Activated T-cell treated with anti-CD3 and anti-CD28 coated beads for 48 hours (primary cell): ENCODE measurements at places on chromosomes 13 and 19.

DNA sequence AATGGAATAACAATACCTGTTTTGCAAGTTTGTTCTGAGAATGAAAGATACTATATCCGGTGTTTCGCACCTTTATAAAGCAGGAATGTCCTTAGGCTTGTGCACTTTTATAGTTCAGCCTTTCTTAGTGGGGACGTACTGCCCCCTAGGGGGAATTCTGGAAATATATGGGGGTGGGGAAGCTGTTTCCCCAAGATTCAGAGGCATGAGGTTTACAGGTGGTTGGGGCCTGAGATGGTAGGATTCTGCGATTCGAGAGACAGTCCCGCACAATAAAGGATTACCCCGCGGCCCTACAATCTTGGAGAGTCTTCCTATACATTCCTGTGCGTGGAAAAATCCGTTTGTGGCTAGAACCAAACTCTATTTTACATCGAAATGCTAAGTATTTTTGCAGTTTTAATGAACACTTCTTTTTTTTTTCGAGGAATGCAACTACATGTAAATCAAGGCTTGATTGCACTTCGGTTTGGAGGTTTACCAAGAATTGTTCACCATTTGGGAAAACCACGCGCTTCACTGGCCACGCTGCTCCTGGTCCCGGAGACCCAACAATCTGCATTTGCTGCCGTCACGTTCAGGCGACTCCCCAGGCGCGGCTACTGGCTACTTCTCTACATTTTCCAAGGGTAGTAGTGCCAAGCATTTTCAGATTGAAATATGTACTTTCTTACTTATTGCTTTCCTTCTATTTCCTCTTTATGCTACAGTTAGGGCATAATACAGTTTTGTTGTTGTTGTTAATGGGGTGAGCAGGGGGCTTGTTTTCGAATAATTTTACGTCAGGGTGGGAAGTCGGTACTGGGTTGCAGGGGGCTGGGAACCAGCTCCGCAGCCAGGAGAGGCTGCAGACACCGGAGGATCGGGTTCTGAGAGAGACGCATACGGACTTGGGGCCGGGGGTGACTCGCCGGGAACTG lies 830 bp downstream of the NEK5 start:
- peak; percentile 36 for DNase-seq

DNA sequence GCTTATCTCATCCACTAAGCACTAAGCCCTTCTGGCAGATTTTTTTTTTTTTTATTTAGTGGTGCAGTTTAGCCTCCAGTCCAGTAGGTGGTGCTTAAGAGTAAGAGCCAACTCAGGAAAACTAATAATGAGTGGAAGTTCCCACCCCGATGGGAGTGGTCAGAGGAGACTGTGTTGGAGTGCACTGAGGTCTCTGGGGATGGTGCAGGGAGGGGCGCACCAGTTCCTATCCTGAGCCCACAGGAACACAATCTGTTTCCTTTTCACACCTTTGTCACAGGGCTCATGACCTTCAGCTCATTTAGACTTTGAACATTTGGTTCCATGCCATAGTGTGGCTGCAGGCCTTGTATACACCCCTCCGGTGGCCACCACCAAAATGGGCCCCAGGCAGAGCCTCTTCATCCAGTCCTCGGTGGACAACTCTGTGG lies 367.4 kb downstream of the SPRY2 start:
- DNase-seq: no peak

- no peak for DNase-seq
Measured at GRCh38 chr13:46134494-46134893, 29.7 kb upstream of the CPB2 start.

- no peak for DNase-seq
Measured at GRCh38 chr19:32318884-32319520, 26.4 kb upstream of the ZNF507 start.

DNA sequence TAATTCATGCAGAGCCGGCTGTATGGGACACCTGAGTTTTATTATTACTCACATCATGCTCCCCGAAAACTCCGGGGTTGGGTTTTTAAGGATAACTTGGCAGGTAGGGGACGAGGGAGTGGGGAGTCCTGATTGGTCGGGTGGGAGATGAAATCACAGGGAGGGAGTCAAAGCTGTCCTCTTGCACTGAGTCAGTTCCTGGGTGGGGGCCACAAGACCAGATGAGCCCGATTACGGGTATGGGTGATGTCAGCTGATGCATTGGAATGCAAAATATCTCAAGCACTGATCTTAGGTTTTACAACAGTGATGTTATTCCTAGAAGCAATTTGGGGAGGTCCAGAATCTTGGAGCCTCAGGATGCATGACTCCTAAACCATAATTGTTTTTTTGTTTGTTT lies 18.6 kb upstream of the COG3 start:
- no peak for DNase-seq

GRCh38 chr13:20239748-20240147 lies 7.6 kb upstream of the GJB6 start:
- DNase-seq: no peak

- DNase-seq: no peak
Measured at GRCh38 chr13:98998831-98999638, 21.2 kb upstream of the DOCK9 start.

GRCh38 chr19:30076751-30077670 lies 135.0 kb downstream of the URI1 start:
- no peak for DNase-seq

DNA sequence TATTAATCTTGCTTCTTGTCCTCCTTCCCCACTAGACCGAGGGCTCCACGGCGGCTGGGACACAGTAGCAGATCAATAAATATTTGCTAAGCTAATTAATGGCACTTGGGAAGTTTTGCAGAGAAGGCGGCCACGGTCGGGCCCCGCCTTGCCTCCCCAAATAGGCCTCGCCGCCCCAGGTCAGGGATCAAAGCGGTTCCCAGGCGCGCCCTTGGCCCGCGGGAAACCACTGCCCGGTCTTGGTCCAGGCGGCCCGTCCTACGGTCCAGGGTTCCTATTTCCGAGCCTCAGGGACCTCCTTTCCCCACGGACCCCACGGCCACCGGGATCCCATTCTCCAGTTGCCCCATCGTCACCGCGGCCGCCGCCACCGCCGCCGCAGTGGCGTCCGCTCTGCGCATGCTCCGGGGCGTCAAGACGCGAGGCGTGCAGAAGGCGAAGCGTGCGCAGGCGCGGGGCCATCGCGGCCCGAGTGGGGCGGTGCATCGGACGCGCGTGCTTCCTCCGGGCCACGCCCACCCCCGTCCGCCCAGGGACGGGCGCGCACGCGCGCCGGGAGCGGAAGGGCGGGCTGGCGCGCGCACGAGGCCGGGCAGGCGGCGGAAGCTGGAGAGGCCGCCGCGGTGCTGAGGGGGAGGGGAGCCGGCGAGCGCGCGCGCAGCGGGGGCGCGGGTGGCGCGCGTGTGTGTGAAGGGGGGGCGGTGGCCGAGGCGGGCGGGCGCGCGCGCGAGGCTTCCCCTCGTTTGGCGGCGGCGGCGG lies at the start of gene SMARCA4:
TSS of gene SMARCA4 (plus strand) at position 717 of the 759 bp plus-strand sequence. CDS start 23,122 bp downstream, outside the sequence.
- DNase-seq: peak; percentile 100

GRCh38 chr13:112710855-112711527 lies 21.2 kb downstream of the ATP11A start:
- DNase-seq: no peak

GRCh38 chr19:2503521-2504109 lies 27.7 kb downstream of the GADD45B start:
- DNase-seq: peak; percentile 72

DNA sequence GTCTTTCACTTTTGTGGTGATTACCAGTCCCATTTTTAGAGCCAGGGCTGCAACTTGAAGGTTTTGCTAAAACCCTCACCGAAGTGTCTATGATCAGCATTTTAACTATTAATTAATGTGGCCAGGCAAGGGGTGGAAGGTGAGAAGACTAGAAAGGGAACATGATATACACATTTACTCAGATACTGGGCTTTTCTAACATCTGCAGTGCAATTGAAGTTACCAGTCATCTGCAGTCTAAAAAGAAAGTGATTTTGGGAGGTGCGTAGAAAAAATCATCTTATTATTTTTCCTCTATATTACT lies 481 bp downstream of the ALOX5AP start:
- DNase-seq: no peak

GRCh38 chr13:19864746-19865309 lies 1.4 kb upstream of the ZMYM5 start:
- DNase-seq: peak; percentile 57

DNA sequence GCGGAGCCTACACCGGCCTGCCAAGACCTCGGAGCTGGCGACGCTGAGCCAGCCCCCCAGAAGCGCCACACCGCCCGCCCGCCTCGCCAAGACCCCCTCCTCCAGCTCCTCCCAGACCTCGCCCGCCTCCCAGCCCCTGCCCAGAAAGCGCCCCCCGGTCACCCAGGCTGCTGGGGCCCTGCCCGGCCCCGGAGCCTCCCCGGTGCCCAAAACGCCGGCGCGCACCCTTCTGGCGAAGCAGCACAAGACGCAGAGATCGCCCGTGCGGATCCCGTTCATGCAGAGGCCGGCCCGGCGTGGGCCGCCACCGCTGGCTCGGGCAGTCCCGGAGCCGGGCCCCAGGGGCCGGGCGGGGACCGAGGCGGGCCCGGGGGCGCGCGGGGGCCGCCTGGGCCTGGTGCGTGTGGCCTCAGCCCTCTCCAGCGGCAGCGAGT lies 10.2 kb downstream of the C19orf25 start:
- DNase-seq: peak; percentile 52

- no peak for DNase-seq
Measured at GRCh38 chr19:21028969-21029268, 8.5 kb downstream of the ZNF430 start.

GRCh38 chr13:76904507-76904906 lies 18.3 kb upstream of the KCTD12 start:
- DNase-seq: no peak

DNA sequence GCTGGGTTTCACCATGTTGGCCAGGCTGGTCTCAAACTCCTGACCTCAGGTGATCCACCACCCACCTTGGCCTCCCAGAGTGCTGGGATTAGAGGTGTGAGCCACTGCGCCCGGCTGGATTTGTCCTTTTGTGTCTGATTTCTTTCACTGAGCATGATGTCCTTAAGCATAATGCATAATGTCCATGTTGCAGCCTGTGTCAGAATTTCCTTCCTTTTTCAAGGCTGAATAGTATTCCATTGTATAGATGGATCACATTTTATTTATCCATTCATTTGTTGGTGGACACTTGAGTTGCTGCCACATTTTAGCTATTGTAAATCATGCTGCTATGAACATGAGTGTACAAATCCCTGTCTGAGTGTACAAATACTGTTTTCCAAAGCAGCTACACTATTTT lies 25.5 kb downstream of the RFX2 start:
- no peak for DNase-seq

GRCh38 chr19:30153326-30154210 lies 211.5 kb downstream of the URI1 start:
- no peak for DNase-seq

- DNase-seq: no peak
Measured at GRCh38 chr19:15730538-15730937, 2.7 kb downstream of the OR10H2 start.

GRCh38 chr13:80527400-80527799 lies 186.5 kb upstream of the SPRY2 start:
- no peak for DNase-seq

DNA sequence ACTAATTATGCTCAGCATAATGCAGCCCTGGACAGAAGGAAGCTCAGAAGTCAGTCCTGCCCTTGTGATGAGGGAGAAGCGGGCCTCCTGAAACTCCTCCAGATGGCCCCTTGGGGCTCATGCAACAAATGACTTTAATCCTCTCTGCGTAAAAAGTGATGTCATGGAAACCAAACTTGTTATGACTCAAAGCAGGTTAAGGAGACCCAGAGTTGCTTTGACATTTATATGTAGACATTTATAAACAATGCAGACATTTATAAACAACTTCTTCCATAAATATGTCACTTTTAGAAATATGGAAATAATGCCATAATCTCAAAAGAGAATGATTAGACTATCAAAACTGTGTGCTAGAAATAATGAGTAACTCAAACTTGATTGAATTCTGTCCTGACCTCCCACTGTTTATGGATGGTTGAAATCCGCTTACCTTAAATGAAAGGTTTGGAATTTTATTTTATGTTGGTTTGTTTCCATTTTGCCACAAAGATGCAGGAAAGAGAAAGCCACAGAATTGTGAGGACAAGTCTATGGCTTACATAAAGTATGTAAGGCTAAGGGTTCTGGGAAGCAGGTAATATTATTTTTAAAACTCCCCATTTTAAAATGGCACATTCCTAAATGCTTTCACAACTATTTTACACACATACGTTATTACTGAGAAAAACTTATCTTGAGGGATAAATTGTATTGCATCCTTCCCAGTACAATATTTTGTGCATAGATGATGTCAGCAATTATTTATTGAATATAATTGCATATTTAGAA lies 73.7 kb downstream of the CYSLTR2 start:
- DNase-seq: no peak

- no peak for DNase-seq
Measured at GRCh38 chr19:56619121-56619520, 23.8 kb upstream of the SMIM17 start.

DNA sequence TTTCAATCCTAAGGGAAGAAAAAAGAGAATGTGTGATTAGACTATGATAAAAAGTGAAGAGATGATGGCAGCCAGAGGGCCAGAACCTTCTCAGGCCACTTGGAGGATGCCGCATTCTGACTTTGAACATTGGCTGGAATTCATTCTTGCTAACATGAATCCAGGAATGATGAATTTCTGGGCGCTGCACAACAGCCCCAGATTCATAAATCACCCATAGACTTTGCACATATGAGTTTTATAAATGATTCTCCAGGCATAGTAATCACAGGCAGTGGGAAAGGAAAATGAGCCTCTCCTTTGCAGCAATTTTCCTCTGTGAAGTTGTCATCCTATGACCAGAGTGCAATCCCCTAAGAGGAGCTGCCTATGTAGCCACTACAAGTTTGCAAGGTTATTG lies 555.4 kb downstream of the KCTD12 start:
- DNase-seq: no peak

GRCh38 chr19:48714759-48715675 lies 4.5 kb downstream of the MAMSTR start:
- DNase-seq: no peak

GRCh38 chr19:44692379-44692721 lies 6.6 kb upstream of the CEACAM16 start:
- no peak for DNase-seq

GRCh38 chr19:51227326-51227725 lies 2.4 kb downstream of the CD33 start:
- DNase-seq: no peak

- no peak for DNase-seq
Measured at GRCh38 chr13:51269039-51269438, 46.8 kb downstream of the FAM124A start.

DNA sequence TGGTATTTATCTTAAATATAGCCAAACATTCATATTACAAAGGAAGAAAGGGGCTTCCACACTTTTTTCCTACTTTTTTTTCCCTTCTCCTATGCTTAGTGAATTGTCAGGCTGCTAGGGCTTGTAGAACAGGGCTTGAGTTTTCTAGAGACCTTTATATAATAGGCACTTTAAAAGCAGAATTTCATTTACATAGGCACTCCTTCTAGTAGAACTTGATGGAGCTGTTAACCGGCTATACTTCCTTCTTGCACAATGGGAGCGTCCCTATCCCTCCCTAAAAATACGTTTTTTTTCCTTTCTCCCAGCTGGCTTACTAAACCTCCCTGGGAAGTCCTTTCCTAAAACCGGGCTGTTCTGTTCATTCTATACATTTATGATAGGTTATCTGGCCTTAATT lies 1.1 kb downstream of the TRIM13 start:
- no peak for DNase-seq
